ENCODE measurements at places on chromosomes 3 and 15. TPM values are rescaled to one million over a fixed set of nuclear protein-coding genes. Genes with fewer than 3 reads are reported as not detected.

Gene TMEM44
- 11.7 TPM for total RNA-seq

Gene RASSF1
- total RNA-seq: 17.5 TPM

Gene DUOXA2
- total RNA-seq: not detected

Gene TRH
- total RNA-seq: not detected

Gene RBPMS2
- total RNA-seq: 7.2 TPM

Gene DPPA2
- not detected for total RNA-seq

Gene EPHB3
- total RNA-seq: 0.33 TPM

Gene CHRNA7
- total RNA-seq: 3.2 TPM

Gene CCR5
- not detected for total RNA-seq

Gene PLA2G4E
- total RNA-seq: not detected

Gene VEPH1
- total RNA-seq: 0.25 TPM

Gene CHDH
- total RNA-seq: 1.6 TPM

Gene AGBL1
- total RNA-seq: not detected

Gene STRIT1
- total RNA-seq: not detected

Gene KBTBD8
- total RNA-seq: 0.52 TPM

Gene TMEM212
- not detected for total RNA-seq

Gene NRG4
- 0.68 TPM for total RNA-seq

Gene RHOV
- total RNA-seq: 3.7 TPM

Gene SMAD6
- total RNA-seq: 32.9 TPM

Gene UBAP1L
- total RNA-seq: 0.29 TPM

Gene PCLAF
- total RNA-seq: 115 TPM

Gene CCR3
- not detected for total RNA-seq

Gene LXN
- total RNA-seq: 52.3 TPM

Gene PARP6
- total RNA-seq: 62.0 TPM

Gene NR2F2
- 16.2 TPM for total RNA-seq

Gene SLTM
- total RNA-seq: 83.9 TPM

Gene HHATL
- total RNA-seq: not detected

Gene ZDHHC19
- total RNA-seq: not detected

Gene ZMYND10
- 1.0 TPM for total RNA-seq

Gene ADAMTSL3
- total RNA-seq: 0.56 TPM

Gene C3orf49
- total RNA-seq: not detected

Gene MKRN2OS
- total RNA-seq: not detected

Gene GSK3B
- total RNA-seq: 26.8 TPM

Gene ARNT2
- total RNA-seq: 19.3 TPM

Gene GOLGA8M
- not detected for total RNA-seq

Gene IL17RB
- 0.88 TPM for total RNA-seq

Gene LRRC34
- total RNA-seq: not detected

Gene CCR9
- not detected for total RNA-seq

Gene BBX
- 13.3 TPM for total RNA-seq

Gene SPESP1
- total RNA-seq: not detected

Gene TRPM1
- total RNA-seq: not detected

Gene ROPN1B
- total RNA-seq: not detected

Gene BDH1
- total RNA-seq: 2.0 TPM

Gene LRTM1
- total RNA-seq: not detected

Gene CPEB1
- 3.3 TPM for total RNA-seq

Gene WDR93
- total RNA-seq: 0.26 TPM

Gene DAZL
- not detected for total RNA-seq

Gene KLHL40
- total RNA-seq: not detected

Gene AADAC
- total RNA-seq: 9.0 TPM

Gene PLIN1
- 0.08 TPM for total RNA-seq

Gene NRROS
- total RNA-seq: 0.04 TPM
